Activated T-helper 1 cell treated with anti-CD3 and anti-CD28 coated beads, Interleukin-2, amount 50 U/mL, for 16 hours (primary cell): ENCODE measurements at places on chromosomes 7 and 10.

GRCh38 chr10:70493660-70494234 lies 15.2 kb downstream of the PALD1 start:
- no peak for DNase-seq

GRCh38 chr10:113226399-113226798 lies 276.4 kb downstream of the TCF7L2 start:
- DNase-seq: no peak

DNA sequence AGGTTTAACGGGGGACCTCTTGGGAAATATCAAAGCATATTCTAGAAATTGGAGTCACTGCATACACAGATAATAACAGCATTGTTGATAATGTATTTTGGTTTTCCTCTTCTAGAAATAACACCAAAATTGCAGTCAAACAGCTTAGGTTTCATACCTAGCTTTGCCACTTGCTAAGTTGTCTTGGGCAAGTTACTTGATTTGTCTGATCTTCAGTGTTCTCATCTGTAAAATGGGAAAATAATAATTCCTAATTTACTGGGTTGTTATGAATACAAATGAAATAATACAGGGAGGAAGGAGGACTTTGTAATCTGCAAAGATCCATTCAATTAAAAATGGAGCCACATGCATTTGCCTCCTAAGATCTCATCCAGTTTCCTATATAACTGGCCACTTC lies 20.3 kb upstream of the NUP205 start:
- no peak for DNase-seq

- no peak for DNase-seq
These were observed 355.7 kb upstream of the STEAP1 start for GRCh38 chr7:89798599-89798996.

DNA sequence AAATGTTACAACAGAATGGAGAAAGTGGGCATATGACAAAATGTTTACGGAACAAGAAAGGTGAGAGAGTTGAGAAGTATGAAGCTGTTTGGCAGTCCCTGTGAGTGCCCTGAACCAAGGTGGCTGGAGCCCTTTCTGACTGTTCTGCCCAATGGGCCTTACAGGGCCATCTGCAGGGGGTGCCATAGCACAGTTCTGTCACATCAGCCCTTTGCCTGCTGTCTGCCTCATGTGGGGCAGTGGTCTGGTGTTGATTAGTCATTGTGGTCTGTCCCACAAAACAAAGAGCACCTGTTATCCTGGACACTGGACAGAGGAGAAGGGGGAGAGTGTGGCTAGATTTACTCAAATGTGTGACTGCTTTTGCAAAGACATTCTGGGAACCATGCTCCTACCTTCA lies 51.5 kb upstream of the OSBPL3 start:
- no peak for DNase-seq

- DNase-seq: no peak
These were observed 45.6 kb downstream of the GPR141 start for GRCh38 chr7:37729181-37729580.

GRCh38 chr7:116441534-116441933 lies 58.0 kb upstream of the CAV2 start:
- DNase-seq: no peak

DNA sequence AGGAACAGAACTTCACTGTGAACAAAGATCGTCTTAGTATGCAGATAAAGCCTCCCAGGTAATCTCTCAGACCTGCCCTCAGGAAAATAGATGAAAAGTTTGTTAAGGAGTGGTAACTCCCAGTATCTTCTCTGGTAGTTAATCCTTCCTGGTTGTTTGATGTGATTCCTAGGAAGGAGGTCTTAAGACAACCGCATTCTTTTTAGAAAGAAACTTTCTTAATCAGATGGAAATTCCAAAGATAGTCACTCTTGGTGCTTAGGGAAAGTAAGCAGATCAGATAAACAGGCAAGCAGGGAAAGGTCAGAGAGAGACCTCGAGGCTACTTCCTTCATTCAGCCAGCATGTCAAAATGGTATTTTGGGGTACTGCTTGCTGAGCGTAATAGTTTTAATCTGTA lies 30.5 kb upstream of the ARMC3 start:
- no peak for DNase-seq

GRCh38 chr7:113078331-113078730 lies 8.3 kb downstream of the GPR85 start:
- DNase-seq: no peak

DNA sequence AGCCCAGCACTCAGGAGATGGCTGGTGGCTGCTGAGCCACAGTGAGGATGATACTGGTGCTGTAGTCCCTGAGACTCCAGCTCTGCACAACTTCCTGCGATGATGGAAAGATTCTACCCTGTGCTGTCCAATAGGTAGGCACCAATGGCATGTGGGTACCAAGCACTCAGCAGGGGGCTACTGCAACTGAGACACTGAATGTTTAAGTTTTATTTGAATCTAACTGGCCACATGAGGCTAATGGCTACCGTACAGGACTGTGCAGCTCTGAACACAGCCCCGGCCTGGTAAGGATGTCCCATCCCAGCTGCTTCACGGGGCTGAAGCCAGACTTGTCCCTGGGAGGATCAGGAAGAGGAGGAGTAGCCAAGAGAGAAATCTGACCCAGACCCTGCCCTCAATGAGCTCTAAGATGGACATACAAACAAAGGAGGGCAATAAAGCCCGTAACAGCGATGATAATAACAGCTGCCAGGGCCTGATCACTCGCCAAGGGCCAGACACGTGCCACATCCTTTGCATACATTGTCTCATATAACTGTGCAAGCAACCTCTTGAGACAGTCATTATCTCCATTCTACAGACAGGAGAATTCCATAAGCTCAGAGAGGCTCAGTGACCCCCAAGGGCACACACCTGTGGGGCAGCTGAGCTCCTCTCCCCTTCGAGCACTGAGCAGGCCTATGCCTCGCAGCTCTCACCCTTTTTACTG lies 3.8 kb downstream of the GPRIN2 start:
- DNase-seq: no peak

DNA sequence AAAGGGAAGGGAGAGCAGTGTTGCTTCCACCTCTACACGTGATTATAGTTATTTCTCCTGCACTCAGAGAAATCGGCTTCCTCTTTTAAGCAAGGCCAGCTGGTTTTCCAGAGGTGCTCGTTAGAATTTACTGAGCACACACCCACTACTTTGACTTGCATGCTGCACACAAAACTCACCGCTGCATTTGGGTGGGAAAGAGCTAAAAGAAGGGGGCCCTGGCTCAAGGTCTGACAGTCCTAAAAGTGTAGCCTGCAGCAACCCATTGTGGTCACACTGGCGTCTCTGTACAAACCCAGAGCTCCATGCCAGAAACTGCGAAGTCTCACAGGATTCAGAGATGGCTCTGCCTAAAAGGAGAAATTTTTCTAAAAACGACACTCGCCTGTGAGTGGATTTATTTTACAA lies 133.7 kb downstream of the SLC25A13 start:
- no peak for DNase-seq

- DNase-seq: no peak
These were observed 121.9 kb downstream of the USP6NL start for GRCh38 chr10:11489591-11489990.

DNA sequence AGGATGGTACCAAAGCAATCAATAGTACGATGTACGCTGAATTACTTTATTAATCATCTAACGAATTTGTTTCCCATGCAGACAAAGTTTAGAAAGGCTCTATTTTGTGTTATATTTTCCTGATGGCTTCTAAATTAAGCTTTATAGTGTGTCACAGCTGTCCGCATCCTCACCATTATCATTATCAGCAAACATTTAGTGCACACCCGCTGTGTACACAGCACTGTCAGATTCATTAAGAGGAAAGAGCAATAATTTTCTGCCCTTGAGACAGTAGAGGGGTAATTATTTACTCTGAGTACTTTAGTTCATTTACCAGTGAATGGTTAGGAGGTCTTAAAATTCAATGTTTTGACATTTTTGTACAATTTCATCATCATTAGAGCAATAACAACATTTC lies 233.3 kb upstream of the PTPRZ1 start:
- no peak for DNase-seq

DNA sequence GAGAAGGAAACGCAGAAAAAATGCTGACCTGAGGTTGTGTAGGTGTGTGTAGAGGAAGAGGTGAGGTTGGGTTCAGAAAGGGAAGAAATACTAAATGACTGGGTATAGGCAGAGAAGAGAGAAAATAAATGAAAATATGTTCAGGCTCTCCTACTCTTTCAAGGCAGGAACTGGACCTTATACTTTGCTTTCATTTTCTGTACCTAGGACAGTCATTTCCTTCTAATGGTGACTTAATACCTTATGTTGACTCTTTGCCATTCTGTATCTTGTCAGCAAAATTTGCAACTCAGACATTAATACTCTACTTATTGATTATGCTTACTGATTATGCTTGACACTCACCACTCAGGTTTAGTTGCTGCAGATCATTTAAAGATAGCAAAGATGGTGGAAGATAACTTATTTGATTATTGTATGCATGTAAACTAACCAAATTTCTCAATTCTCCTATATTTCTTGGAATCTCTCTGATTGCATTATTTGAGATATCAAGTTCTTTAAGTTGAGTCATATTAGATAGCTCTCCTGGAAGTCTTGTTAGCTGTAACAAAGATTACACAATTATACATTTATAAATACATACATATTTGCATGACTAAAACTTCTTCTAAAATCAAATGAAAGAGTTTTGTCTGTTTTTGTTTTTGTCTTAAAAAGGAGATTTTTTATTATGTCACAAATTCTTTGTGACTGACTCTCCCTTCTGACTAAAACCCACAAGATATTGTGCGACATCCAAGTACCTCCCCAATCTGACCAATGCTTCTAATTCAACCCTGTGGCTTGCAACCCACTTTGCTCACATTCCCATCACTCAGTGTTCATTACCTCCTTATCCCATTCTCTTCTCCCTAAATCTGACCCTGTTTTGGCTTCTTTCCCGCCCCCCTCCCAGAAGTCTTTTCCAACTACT lies 20.0 kb downstream of the LRRD1 start:
- no peak for DNase-seq
